Stimulated activated CD4-positive, alpha-beta T cell treated with anti-CD3 and anti-CD28 coated beads, Interleukin-1b, Interleukin-23, amount 100 ng/mL, for 1 hour (primary cell): ENCODE measurements at places on chromosomes 5 and 9.

GRCh38 chr5:109570362-109570874 is 119.3 kb upstream of the MAN2A1 start:
- DNase-seq, result no peak

DNA sequence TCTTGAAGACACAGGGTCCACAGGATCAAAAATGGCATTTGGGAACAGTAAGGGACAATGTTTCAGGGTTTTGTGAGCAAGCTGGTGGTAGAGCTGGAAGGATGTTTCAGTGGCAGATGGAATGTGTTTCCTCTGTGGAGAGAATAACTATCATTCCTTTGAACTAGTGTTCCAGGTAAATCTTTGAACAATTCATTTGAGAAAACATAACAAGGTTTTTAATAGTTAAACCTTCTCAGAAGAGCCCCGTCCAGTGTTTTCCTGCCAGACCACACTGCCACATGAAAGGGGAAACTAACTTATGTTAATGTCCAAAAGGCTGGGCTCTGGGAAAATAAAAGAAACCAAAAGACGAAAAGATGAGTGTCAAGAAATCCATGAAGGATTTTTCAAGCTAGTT is 207.0 kb upstream of the ZNF462 start:
- no peak for DNase-seq

DNA sequence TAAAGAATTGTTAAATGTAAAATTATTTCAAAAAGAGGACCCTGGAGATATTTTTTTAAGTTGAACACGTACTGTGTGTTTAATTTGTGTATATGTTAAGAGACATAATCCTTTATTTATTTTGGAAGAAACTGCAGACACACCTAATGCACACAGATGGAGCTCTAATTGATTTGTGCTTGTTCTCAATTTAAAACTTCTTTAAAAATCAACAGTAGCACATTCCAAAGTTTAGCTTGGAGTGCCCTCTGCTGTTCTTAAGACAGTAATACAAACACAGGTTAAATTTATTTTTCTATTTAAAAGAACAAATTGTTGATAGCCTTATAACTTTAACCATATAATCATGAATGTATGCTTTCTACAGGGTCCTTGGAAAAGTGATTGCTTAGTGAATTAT is 277.6 kb upstream of the ADAMTS16 start:
- DNase-seq, result no peak

GRCh38 chr9:96478829-96479371 is 28.9 kb downstream of the HABP4 start:
- DNase-seq, result no peak

DNA sequence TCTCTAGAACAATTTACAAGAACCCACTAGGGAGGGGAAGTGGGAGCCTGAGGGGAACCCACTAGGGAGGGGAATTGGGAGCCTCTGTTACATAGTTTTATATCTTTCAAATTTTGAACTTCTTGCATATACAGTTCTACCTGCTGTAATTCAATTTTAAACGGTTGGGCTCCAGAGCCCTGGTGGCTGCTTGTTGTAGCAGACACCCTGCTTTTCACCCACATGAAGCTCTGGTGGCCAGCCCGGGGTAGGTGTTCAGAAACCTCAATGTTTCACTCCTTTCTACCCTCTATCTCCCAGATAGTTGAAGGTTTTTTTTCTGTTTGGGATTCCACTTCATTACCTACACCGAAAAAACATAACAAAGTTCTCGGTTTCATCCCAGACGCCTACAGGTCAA is 124.4 kb downstream of the TMEM174 start:
- DNase-seq, result no peak

DNA sequence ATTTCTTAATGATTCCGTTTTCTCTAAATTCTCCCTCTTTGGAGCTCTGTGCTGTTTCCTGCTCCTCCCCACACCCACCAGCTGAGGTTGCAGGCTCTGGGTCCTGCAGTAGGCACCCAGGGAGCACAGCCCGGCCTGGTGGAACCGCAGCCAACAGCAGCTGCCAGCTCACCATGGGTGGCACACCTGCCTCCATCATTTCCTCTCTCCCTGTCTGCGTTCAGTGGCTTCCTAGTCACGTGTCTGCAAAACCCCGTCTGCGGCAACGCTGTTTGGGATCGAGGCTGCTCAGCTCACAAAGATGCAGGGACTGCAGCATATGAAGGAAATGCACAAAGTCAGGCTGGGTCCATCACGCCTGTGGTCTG is 367.8 kb downstream of the IRX2 start:
- DNase-seq, result no peak

DNA sequence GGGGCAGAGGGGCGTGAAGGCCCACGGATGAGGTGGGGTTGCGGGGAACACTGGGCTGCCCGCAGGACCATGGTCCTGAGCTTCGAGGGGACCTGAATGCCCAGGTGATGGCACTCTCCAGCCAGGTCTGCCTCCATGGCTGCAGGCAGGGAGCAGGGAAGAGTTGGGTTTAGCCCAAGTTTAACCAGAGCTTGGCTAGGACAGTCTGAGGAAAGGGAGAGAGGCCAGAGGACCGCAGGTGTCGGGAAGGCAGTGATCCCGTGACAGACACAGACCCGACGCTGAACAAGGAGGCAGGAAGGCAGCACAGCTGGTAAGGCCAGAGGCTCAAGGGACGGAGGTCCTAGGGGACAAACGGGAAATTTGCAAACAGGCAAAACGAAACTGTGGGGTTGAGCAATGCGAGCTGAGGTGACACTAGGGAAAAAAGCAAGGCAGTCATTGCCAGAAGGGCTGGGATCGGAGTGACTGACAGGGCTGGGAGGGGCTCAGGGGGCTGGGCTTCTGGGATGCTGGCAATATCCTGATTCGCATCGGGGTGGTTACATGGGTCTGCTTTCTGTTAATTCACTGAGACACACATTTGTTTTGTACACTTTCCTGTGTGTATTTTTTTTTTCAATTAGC is 25.0 kb downstream of the ARPC5L start:
- DNase-seq, result no peak

DNA sequence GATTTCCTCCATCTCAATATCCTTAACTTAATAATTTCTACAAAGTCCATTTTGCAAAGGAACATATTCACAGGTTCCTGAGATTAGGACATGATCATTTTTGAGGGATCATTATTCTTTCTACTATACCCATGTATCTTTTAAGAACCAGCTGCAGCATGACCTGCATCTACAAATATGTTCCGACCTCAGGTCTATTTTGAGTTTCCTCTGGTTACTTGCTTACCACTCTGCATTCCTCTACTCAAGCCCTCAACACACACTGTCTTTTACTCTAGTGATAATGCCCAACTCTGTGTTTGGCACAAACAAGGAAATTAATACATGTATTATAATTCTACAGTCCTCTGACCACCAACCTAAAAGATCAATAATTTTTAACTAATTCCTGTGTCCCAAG is 386.1 kb downstream of the DNAH5 start:
- DNase-seq, result no peak

DNA sequence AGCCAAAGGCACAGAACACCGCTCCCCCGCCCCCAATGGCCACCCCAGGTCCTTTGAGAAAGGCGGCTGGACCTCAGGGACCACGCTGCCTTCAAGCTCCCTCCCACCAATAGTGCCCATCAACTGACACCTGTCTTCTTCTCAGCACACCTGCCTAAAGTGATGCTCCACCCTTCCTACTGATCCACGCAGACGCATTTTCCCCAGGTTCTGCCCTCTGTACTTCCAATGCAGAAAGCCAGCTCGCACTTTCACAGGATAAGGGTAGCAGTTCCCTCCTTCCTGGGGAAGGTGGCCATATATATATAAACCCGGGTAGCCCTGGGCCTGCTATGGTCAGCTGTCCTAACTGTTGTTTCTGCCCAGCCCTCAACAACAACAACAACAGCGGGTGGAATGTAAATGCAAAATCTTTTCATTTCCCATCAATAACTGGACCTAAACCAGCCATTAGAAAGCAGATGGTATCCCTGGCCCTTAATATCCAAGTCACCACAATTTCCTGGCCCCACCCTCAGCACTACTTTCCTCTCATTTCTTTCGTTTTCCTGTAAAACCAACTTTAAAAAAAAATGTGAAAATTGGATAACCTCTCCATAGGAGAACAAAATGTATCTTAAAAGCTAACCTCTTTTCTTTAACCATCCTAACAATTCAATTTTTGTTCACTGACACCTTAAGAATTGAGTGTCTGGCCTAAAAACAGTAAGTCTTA is 1.7 kb downstream of the GOLM1 start:
- no peak for DNase-seq
